ENCODE measurements at places on chromosomes 4 and X. TPM values are rescaled to one million over a fixed set of nuclear protein-coding genes. Genes with fewer than 3 reads are reported as not detected.

- DNase-seq = no peak
Measured at GRCh38 chrX:49082271-49082871, 2.7 kb upstream of the WDR45 start.

DNA sequence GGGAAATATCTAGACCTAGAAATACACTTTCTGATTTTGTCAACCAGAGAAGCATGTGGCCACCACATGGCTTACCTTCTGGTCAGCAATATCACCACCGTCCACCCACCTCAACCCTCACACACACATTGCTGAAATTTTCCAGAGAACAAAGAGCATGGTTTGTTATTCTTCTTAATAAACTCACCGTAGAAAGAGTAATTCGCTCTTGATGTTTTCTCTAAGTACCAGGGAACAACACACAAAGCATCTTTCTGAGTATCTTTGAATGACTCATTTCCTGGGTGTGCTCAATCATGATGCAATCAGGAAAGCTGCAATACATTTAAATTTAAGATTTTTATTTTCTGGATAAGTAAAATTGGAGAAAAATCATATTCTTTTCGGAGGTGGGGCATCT, 24.7 kb upstream of the LRAT start:
- DNase-seq = no peak

GRCh38 chr4:146283758-146284651, 69.7 kb downstream of the REELD1 start:
- peak; percentile 32 for DNase-seq

- DNase-seq = peak; percentile 41
Measured at GRCh38 chrX:151801980-151802379, 67.4 kb downstream of the CNGA2 start.

DNA sequence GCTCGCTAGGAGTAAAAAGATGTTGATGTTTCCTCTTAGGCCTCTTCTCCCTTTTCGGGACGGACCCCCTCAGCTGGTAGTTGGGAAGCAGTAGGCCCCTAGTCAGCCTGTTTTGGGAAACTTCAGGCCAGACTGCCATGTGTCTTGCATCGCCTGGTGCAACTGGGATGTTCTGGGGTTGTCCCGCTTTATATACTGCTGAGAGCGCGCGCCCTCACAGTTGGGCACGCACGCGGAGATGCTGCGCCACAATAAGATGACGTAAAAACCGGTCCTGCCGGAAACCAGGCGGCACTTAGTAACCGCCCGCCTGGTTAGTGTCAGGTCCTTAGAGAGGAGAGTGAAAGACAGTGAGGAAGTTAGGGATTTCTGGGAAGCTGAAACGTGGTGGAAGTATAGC, 231.3 kb upstream of the CT83 start:
- DNase-seq = no peak

- no peak for DNase-seq
Measured at GRCh38 chrX:41429592-41429991, 17.6 kb upstream of the NYX start.

GRCh38 chr4:188455062-188455752, 316.0 kb downstream of the TRIML1 start:
- no peak for DNase-seq

GRCh38 chrX:11766487-11766886, 8.4 kb downstream of the MSL3 start:
- no peak for DNase-seq

DNA sequence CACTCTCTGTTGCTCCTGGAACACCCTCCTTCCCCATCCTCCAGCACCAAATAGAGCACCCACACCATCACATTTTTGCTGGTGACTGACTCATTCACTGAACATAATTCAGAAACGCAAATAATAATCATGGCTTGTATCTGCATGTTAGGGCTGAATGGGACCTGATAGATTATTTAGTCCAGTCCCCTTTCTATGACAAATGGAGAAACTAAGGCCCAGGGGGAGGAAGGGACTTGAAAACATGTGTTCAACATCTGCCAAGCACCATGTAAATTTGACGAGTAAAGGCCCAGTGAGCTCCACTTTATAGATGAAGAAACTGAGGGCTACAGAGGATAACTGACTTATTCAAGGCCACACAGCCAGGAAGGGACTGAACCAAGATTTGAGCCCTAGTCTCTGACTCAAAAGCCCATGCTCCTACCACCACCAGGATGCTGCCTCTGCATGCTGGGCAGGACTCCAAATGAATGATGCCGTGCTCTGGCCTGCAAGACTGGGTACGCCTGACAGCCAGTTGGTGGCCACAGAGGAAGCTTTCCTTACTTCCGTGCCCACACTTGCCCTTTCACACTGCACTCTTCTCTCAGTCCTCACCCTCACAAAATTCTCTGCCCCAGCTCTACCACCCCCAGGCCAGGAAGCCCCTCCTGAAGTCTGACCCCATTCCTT, 133.3 kb upstream of the PJA1 start:
- DNase-seq = no peak

The RRH gene
- total RNA-seq = not detected

DNA sequence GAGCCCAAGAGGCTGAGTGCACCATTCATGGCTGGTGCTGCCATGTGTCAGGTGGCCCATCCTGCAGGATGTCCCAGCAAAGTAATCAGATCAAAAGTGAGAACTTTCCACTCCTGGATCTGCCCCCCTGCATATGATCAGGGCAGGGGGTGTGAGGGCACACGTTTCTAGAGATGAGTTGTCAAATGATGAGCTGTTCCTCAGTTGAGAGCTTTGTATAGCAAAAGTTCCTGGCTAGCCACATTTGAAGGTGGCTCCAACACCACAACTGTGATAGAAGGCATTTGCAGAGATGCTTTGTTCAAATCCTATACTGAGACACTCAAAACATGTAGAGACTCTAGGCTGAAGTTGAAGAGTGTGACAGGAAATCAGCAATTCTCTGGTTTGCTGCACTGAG, 501.8 kb downstream of the BCOR start:
- DNase-seq = no peak

GRCh38 chr4:119646347-119647071, 17.9 kb upstream of the PDE5A start:
- DNase-seq = peak; percentile 3

DNA sequence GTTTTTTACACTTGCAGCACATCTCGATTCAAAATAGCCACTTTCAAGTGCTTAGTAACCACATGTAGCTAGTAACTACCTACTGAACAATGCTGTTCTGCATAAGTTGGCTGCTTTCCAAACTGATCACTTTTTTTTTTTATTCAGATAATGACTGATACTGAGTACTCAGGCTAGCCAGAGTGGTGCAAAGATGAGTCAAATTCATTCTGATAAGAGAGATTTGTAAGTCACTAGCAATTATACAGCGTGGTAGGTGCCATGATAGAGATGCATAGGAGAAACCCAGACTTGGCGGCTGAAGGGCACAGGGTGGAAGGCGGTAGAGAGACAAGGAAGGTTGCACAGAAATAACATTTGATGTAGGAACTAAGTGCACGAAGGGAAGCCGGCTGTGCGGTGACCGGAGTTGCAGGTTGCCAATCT, 357 bp upstream of the IGBP1 start:
- DNase-seq = peak; percentile 44

The MAML3 gene
- total RNA-seq = 5.6 TPM

The PASD1 gene
- not detected for total RNA-seq

Measured in dermis blood vessel endothelial cell (primary cell).